ENCODE measurements at places on chromosomes 2 and 18.

DNA sequence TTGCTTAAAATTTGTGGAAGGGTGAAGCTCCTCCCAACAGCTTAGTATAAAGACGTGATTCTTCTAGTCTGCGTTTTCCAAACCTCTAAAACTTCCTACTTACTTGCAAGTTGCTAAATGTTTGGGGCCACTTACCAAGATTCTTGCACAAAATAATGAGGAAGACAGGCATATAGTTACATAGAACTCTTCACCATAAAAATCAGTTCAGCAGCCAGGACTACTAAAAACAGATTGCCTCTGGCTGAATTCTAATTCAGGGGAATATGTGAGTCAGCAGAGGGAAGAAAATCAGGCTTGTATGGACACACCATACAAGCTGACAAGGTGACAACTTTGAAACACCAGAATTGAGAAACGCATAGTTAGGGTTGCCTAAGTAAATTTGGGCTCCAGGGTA is 2.8 kb upstream of the PEX13 start:
- DNase-seq: no peak

- no peak for DNase-seq
These were observed 92.3 kb upstream of the ALPP start for GRCh38 chr2:232286001-232286868.

GRCh38 chr2:187468262-187468661 is 20.2 kb upstream of the CALCRL start:
- DNase-seq: no peak

GRCh38 chr2:63023444-63023843 is 27.2 kb upstream of the OTX1 start:
- DNase-seq: peak; percentile 3

DNA sequence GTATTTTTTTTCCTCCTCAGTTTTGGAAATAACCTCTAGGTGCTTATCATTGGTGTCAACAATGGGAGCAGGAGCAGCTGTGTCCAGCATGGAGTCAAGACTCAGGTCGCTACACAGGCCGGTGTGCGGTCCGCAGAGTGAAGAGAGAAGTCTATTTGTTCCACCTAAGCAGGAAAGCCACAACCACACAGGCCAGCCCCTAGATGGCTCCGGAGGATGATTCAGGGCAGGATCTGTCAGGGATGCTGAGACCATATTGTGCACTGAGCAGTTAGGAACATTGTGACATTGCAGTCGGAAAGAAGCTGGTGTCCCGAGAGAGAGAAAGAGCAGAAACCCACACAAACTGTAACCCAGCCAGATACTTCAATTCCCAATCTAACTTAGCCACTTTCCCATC is 136.9 kb downstream of the GAREM1 start:
- peak; percentile 47 for DNase-seq

DNA sequence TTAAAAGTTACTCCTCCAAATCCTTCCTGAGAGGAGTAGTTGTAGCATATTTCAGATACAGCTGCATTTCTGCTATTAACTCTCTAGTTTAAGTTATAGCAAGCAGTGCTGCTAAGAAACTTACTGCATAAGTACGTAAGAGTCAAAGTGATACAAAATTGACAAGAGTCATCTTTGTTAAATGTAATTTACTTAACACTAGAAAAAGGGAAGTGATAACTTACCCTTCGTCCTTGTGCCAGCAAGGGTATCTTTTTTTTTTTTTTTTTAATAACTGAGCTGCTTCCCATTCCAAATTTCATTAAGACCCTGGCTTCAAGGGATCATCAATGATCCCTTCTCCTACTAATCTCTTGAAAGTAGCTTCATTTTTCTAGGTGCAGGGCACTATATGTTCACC is 493.0 kb downstream of the PLCL1 start:
- DNase-seq: no peak

GRCh38 chr2:4962419-4962818 is 729.8 kb upstream of the SOX11 start:
- DNase-seq: no peak

DNA sequence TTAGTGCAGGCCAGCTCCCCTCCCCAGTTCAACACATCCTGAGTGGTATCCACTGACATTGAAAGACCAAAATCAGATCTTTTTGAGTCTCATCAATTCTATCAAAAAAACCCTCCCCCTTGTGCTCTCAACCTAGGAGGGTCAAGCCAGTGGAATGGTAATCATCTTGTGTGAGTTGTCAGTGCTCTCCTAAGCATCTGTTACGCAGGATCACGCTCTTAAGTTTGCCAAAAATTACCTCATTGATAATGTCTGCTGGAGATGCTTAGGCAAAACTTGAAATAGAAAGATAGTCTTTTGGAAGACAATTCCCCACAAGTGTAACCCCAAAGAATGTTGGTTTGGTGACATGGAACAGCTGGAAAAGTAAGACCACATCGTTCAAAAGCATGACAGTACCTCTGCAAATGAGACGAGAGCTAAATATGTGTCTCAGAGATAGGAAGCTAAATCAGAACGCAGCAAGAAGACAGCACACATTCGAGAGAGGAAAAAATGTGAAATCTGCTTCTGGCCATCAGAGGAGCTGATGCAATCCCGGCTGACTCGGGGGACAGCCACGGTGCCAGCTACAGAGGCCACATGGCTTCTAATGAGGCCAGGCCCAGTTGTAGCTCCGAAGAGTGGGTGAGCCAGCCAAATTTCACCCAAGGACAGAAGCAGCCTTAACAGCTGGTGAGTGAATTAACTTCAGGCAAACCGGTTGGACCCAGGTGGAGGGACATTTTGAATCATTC is 753.9 kb downstream of the RNF144A start:
- DNase-seq: no peak

DNA sequence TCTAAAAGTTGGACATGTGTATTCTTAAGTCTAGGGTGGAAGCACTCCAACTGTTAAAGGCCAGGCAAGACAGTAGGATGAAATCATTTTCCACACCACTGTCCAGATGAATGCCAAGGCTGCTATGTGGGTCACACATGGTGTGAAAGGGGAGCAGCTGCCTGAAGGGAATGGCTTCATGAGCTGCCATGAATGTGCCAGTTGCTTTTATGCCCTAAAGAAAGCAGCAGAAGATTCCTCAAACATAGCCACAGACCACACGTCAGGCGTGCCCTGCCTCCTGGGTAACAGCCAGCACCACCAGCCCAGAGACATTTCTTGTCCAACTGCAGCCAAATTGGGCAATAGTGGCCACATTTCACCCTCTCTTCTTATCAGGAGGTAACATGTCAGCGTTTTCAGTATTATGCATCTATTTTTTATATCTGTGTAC is 130.2 kb downstream of the MTCL1 start:
- no peak for DNase-seq

DNA sequence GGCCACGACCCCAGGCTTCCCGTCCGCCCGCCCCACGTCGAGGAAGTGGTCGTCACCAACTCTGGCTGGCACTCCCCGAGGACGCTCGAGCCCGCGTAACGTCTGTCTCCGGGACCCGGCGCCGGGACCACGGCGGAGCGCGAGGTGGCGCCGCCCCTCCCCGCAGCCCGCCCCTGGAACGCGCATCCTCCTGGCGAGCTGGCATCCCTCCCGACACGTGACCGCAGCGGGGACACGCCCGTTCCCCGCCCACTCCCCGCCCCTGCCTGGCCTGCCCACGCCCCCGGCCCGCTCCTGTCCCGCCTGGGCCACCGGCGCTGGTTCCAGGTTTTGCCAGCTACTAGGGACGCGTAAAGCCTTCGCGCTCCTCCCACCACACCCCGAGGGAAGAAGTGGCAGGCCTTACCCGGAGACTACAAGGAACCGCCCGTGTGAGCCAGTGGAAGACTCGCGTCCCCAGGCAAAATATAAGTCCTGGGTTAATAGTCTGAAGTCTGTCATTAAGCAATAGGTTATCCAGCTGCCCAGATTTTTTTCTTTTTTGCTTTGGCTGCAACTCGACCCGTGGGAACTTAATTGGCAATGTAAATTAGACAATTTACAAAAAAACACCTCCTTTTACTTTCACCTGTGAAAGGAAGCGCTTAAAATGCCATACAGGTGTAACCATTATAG is at the start of gene OSBPL1A:
OSBPL1A (minus strand) TSS at position 131 of the 675 bp plus-strand sequence. CDS start 20,291 bp downstream, outside the sequence.
- DNase-seq: peak; percentile 73

DNA sequence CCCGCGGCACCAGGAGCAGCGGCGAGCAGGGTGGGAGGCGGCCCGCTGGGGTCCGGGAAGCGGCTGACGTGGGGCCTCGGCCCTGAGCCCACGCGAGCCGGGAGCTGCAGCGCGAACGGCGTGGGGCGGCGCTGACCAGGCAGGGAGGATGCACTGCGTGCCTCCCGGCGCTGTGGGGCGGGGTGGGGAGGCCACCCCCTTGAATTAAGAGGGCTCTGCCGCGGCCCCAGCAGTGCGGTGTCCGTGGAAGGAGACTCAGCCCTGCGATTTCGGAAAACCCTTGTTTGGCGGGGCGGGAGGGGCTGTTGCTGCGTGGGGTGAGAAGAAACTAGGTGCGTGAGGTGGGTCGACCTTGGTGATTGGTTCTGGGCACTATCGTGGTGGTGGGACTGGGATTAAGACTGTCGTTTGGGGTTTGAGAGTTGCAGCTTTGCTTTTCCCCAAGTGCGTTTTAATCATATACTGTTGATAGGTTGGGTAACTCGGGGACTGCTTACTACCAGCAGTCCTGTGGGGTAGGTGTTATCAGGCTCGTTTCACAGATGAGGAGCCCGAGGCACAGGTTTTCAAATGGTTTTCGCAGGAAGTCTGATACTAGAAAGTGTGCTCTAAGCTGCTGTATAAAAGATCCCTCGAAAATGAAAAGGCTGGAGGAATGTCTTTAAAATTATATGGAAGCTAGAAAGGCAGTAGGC is 722 bp downstream of the ACSL3 start:
- no peak for DNase-seq

GRCh38 chr2:15195813-15196212 is 365.3 kb downstream of the NBAS start:
- DNase-seq: no peak

DNA sequence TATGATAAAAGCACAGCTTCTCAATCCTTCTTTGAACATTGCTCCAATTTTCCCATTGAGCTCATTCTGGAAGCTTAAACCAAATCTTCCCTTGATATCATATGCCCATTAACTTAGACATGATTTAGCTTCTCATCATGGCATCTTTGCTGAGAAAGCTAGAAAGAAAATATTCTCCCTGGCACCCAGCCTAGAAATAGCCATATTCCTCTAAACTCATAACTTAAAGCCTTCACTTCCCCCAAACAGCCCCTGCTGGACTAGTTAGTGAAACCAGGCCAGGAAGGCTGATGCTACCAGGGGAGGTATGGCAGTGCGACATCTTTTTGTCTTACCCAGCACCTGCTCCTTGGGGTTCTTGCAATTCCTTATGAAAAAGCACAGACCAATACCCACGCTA is 4.3 kb downstream of the AAK1 start:
- no peak for DNase-seq

- DNase-seq: no peak
These were observed 235.1 kb downstream of the AGAP1 start for GRCh38 chr2:235728800-235729556.

- DNase-seq: peak; percentile 15
These were observed 187.3 kb downstream of the FAM210A start for GRCh38 chr18:13539050-13539449.

GRCh38 chr18:48038636-48039035 is 108.2 kb upstream of the SMAD2 start:
- DNase-seq: no peak

DNA sequence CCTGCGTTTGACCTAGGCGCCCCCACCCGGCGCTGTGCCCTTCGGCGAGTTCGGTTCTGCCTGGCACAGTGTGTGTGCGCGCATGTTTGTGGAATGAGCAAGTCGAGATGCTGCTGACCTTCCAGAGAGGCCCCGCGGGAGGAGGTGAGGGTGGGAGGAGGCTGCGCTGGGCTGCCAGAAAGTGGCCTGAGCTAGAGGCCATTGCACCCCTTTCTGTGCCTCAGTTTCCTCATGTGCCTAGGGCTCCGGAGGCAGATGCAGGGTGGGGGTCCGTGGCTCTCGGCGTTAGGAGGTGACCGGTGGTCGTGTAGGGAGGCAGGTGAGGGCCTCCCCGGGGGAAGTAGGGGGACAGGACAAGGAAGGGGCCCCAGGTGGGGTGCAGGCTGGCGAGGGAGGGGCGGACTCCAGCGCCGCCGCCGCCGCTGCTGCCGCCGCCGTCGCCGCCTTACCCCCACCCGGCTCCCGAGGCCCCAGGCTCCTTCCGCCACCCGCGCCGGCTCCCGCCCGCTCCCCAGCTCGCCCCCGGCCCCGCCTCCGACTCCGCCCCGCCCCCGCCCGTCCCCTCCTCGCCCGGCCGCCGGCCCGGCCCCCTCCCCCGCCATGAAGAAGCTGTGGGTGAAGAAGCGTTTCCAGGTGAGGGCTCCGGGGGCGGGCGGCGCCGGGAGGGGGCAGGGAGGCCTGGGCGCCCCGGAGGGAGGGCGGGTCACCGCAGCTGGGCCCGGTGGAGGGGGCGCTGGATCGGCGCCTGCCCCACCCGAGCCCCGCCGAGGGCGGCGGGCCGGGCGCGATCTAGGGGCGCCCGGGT is 7.0 kb downstream of the SPEG start:
- DNase-seq: no peak

- no peak for DNase-seq
These were observed 174.0 kb downstream of the ARL4C start for GRCh38 chr2:234322766-234323465.

DNA sequence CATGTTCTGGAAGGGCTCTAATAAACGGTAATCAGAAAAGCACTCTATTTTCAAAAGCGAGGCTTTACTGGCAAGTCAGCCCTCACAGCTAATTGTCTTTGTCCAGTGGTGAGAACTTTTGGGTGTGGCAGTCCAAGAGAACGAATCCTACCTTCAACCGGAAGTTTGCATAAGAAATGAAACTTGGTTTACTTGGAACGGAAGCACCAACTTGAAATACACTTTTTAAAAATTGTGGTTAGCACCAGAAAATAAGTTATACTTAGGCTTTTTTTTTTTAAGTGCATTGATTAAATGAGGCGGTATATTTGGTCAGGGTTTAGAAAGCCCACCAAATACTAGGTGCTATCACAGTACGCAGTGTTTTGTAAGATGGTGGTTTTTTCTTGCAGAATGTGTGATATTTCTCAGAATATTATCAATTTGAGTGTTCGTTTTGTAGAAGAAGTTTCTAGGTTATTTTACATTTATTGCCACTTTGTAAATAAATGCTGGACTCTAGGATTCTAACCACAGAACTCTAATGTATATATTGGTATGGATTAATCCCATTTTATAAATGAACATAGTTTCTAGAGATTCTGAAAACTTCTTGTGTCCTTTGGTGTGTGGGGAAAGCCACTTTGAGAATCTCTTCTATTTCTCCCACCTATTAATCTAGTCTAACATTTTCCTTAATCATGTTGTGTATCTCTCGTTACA is 1.2 kb downstream of the MYL12A start:
- DNase-seq: no peak

GRCh38 chr2:32010670-32011484 is at the start of gene MEMO1:
Gene MEMO1, minus strand, starts transcription at chr2:32011008. Its CDS starts 761 bp downstream, at chr2:32010247.
- peak; percentile 80 for DNase-seq

GRCh38 chr18:10379522-10379921 is 74.9 kb upstream of the APCDD1 start:
- DNase-seq: no peak

- no peak for DNase-seq
These were observed 9.5 kb downstream of the CNOT11 start for GRCh38 chr2:101262142-101262541.

GRCh38 chr2:85230679-85231467 is 96.9 kb downstream of the TGOLN2 start:
- DNase-seq: no peak
